Osteoblast (primary cell): ENCODE measurements at places on chromosomes 6 and 20. TPM values are rescaled to one million over a fixed set of nuclear protein-coding genes. Genes with fewer than 3 reads are reported as not detected.

Gene KCNB1
- under 0.01 TPM in 2 replicates for total RNA-seq

DNA sequence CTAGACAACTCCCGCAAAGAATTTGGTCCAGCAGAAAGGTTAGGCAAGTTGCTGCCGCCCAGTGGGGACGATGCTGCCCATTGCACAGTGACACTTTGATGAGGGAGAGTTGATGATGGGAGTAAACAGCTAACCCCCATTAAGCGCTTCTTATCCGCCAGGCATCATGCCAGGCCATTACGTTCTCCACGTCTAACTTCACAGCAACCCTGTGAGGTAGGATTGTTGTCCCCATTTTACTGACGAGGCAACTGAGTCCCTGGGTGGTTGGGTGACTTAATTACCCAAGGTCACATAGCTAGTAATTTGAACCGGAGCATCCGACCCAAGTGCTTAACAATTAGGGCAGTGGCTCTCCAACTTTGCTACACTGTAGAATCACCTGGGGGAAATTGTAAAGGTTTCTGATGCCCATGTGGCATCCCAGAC lies 738 bp downstream of the RALGAPB start:
- DNase-seq = no peak

DNA sequence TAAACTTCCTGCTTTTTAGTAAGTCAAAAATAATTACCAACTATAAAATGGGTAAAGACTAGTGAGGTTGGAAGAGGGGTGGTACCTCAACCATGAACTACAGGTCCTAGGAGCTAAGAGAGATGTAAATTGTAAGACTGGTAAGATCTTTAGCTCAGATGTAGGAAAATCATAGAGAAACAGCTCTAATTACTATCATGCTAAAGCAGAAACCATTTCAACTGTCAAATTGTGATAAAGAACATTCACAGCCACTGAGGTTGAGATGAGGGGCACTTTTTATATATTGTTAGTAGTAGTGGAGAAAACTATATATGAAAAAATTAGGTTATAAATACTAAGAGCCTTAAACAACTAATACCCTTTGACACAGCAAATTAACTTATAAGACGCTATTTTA lies 20.0 kb downstream of the CDK19 start:
- no peak for DNase-seq

DNA sequence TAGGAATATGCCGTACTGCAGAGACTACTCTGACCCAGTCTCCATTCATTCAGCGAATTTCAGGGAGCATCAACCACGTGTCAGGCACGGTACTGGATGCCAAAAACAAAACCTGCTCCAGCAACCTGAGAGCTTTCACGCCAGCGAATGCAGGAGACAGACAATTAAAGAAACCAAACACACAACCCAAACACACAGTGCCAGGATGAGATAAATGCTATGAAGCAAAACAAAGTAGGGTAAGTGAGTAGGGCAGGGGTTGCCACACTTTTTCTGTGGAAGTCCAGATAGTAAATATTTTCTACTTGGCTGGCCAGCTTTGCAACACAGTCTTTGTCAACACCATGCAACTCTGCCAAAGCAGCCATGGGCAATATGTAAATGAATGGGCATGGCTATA lies 10.0 kb downstream of the MOCS1 start:
- no peak for DNase-seq

DNA sequence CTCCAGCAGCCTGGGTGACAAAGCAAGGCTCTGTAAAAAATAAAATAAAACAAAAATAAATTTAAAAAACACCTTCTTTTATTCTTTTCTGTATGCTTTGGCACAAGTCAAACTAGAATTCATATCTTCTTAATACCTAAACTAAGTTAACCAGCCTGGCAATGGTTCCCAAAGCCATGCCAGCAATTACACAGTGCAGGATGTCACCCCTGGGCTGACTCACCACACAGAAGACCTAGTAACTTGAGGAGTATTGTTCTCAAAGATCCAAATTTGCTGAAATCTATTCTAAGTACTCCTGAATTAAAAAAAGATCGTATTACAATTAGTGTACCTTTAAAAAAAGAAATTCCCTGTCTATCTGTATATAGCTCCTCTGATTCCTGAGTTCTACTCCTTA lies 162.7 kb upstream of the SGK1 start:
- DNase-seq = no peak

GRCh38 chr6:121932076-121932991 lies 467.1 kb upstream of the HSF2 start:
- peak; percentile 57 for DNase-seq

- peak; percentile 90 for DNase-seq
Measured at GRCh38 chr6:3769610-3770009, 18.1 kb upstream of the PXDC1 start.

DNA sequence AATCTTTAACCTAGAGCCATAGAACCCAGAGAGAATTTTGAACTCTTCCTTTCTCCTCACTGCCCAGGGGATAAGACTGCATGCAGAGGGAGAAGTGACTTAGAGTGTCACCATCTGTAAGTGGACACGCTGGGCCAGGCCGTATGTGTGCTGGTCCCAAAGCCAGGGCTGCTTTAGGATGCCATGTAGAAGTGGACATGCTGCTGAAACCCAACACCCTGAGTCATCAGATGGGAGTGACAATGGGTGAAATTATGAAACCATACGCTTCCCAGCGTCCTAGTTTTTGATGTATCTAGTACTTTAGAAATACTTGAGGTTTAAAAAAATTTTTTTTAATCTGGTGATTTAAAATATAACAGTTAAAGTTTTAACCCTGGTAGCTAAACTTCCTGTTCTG lies 191.1 kb downstream of the FNDC1 start:
- DNase-seq = no peak

Gene THEMIS
- total RNA-seq = under 0.01 TPM in 2 replicates

Gene MOG
- total RNA-seq = not detected in 2 replicates

Gene NKAIN2
- under 0.01 TPM in 2 replicates for total RNA-seq

GRCh38 chr6:68233623-68234022 lies 401.5 kb upstream of the ADGRB3 start:
- no peak for DNase-seq

DNA sequence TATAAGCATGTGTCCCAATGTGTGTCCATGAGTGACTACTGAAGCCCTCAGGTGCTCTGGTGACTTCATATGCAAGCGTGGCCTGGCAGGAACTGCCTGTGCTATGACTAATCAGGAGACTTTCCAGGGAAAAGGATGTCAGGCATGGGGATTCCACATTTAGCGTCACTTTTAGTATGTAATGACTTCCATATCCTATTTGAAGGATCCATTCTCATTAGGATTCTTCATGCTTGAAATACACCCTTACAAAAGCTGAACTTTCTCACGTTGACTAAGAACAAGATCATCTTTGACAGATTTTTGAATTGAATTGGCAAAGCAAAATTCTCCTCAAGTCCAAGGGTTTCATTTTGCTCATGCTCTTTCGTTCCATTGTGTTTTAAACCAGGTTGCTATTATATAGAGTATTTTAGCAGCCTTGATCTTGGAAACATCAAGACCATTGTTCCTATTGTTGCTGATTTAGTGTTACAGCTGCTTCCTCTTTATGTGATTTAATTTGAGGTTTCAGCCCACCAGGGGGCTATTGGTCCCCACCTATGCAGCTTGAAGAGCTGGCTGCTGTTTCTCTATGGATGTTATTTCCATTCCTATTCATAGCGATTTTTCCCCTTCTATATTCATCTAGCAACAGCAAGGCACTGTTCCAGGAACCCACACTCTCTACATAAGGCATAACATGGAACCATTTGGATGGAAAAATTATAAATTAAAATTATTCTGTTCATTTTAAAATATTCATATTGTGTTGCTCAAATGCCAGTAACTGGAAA lies 418.6 kb downstream of the CDKAL1 start:
- DNase-seq = no peak

DNA sequence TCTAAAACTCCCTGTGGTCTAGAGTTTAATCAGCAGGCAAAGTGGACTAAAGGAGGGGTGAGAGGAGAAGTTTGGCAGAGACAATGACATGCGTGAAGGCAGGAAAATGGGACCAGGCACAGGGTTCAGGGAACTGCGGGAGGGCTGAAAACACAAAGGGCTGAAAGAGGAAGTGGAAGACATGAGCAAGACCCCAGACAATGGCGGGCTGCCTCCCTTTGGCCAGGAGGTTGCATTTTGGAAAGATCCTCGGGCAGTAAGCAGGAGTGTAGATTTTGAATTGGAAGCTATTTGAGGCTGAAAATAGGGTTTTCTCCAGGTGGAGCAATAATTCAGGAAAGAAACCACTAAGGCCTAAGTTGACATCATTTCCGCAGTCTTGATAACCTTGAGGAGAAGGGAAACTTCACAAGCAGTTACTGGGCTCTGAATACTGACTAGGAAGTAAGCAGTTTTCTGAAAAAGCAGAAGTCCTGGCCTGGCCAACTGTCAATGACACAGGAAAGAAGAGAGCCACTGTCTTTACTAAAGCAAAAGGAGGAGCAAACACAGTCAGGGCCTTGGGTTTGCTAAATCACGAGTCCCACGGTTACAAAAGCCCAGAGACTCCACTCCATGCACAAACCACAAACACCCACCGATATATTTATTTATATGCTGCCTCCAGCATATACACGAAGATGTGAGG lies 3.4 kb downstream of the LY86 start:
- no peak for DNase-seq

Gene E2F3
- total RNA-seq = 6.2 and 7.4 TPM in 2 replicates

DNA sequence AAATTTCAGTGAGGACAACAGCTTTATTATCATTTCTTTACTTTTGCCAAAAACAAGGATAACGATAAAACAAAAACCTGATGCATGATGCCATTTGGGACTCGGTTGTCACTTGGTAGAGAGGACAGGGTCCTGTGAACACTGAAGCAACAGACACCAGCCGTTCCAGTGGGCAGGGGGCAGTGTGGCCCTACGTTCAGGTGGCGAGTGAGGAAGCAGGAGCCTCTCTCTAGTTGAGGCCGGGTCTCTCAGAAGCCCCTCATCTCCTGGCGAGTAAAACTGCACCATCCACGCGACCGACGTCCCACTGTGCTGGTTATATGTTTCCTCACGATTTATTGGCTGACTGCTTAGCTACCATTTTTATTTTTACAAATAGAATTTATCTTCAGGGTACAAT lies 231.6 kb downstream of the THBS2 start:
- DNase-seq = no peak

Gene CITED2
- total RNA-seq = 180 and 223 TPM in 2 replicates

Gene TAP2
- 12.4 and 20.6 TPM in 2 replicates for total RNA-seq

GRCh38 chr6:145673504-145673903 lies 61.8 kb downstream of the EPM2A start:
- DNase-seq = no peak

GRCh38 chr6:120556491-120556890 lies 777.8 kb downstream of the TBC1D32 start:
- no peak for DNase-seq

DNA sequence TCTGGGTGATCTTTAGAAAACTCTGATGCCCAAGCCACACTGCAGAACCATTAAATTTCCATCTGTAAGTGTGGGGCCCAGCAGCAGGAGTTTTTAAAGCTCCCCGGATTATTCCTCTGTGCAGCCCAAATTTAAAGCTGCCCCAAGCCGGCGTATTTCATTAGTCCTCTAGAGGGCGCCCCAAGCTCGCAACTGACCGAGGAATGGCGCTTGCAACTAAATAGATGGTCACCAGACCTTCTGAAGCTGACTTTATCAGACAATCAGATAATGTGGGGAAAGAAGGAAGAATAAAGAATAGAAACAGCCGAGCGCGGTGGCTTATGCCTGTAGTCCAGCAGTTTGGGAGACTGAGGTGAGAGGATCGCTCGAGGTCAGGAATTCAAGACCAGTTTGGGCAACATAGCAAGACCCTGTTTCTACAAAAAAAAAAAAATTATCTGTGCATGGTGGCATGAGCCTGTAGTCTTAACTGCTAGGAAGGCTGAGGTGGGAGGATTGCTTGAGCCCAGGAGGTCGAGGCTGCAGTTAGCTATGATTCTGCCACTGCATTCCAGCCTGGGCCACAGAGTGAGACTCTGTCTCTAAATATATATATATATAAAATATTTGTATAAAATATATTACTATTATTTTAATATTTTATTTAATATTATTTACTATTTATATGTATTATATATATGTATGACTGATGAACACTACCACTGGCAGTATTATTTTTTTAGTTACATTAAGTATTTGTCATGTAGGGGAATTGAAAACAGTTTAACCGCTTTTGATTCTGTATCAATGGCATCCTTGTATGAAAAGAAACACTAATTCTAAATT lies 56.0 kb downstream of the OTOR start:
- peak; percentile 64 for DNase-seq

DNA sequence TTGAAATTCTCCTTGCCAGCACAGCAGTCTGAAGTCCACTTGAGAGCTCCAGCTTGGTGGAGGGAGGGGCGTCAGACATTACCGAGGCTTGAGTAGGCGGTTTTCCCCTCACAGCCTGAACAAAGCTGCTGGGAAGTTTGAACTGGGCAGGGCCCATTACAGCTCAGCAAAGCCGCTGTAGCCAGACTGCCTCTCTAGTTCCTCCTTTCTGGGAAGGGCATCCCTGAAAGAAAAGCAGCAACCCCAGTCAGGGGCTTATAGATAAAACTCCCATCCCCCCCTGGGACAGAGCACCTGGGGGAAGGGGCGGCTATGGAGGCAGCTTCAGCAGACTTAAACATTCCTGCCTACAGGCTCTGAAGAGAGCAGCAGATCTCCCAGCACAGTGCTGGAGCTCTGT lies 325.3 kb downstream of the GJA1 start:
- DNase-seq = no peak

DNA sequence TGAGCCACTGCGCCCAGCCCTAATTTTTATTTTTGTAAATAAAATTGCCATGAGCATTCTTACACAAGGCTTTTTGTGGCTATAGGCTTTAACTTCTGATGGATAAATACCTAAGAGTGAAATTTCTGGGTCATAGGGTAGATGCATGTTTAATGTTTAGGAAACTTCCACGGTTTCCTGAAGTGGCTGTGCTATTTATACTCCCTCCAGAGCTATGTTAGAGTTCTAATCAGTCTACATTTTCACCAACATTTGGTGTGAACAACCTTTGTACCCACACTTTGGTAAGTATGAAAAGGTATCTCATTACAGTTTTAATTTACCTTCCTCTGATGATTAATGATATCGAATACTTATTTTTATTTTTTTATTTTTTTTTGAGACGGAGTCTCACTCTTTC lies 6.1 kb upstream of the MAS1 start:
- no peak for DNase-seq

Gene FOXF2
- 1.1 and 2.1 TPM in 2 replicates for total RNA-seq

GRCh38 chr6:134797400-134798113 lies 152.3 kb downstream of the ALDH8A1 start:
- DNase-seq = no peak

GRCh38 chr20:38599410-38599882 lies 2.2 kb upstream of the ARHGAP40 start:
- no peak for DNase-seq

DNA sequence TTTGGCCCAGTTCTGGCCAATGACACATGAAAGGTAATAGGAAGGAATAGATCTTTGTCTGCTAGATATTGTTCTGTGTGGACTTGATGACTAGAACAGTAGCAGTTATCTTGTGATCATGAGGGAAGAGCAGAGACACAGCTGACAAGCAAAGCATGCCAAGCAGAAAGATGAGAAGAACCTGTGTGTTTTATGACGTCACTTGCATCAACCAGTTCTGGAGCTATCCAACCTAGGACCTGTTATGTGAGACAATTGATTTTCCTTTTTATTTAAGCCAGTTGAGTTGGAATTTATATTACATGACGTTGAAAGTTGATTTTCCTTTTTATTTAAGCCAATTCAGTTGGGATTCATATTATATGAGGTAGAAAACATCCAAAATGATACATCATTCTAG lies 143.2 kb downstream of the MCHR2 start:
- peak; percentile 29 for DNase-seq
